ENCODE measurements at places on chromosomes 3 and 15.

DNA sequence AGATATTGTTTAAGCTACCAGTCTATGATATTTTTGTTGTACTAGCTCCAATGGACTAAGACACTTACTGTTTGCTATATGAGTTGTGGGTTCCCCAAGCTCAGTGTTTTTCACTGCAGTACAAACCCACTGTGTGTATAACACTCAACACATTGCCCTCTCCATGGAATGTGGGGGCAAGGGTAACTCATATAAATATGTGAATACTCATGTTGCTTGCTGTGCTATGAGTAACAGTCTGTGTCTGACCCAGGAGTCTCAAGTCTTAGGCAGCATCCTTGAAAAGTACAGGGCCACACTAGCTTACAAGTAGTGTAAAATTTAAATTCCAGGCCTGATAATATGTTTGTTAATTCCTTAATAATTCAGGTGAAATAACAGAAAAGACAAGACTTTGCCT, 22.5 kb upstream of the CNTN3 start:
- peak; percentile 15 for DNase-seq

GRCh38 chr15:29696950-29697738, 125.1 kb downstream of the TJP1 start:
- DNase-seq: no peak

DNA sequence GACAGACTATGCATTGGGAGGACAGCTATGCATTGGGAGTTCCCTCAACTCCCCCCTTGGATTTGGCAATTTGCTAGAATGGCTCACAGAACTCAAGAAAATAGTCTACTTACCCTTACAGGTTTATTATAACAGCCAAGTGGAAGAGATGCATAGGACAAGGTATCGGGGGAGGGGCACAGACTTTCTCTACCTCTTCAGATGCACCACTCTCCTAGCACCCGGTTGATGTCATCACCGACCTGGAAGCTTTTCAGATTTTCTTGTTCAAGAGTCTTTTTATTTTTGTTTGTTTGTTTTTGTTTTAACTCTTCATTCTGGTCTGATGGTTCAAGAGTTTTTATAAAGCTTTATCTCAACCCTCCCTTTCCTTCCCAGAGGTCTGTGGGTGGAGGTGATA, 20.7 kb upstream of the ADAMTS9 start:
- DNase-seq: no peak

DNA sequence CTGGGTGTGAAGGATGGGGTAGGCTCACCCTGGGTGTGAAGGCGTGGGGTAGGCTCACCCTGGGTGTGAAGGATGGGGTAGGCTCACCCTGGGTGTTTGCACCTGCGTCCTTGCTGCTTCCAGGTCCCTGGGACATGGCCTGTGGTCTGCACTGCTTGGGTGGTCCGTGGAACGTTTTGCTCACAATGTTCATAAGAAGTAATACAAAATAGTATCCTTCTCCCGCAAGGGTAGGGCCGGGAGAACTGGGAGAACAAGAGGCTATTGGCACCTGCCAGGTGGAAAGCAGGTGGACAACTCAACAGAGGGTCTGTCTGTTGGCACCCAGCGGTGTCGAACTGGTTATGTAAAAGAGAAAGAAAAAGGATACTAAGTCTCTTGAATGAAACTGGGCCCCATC, 17.0 kb upstream of the PCSK6 start:
- no peak for DNase-seq

- no peak for DNase-seq
Measured at GRCh38 chr15:43913941-43914340, 87.1 kb downstream of the WDR76 start.

GRCh38 chr3:14439501-14440167, 37.2 kb downstream of the SLC6A6 start:
- peak; percentile 30 for DNase-seq

DNA sequence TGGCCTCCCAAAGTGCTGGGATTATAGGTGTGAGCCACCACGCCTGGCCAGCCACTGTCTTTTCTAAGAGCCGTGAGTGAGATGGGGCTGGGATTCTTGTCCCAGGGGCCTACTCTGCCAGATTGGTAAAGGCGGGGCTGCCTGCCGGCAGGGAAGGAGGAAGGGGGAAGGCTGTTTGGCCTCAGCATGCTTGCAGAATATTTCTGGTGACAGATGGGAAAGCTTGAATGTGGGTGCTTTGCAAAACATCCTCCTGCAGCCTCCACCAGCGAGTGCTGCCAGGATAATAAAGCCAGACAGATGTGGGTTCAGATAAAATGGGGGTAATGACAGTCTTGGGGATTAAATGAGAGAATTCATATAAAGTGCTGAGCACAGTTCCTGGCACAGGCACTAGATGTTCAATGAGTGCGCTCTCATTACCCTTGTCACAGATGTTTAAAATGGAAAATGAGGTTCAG, 19.8 kb upstream of the ACOX2 start:
- no peak for DNase-seq

GRCh38 chr3:43995547-43996378, 245.9 kb upstream of the TOPAZ1 start:
- DNase-seq: no peak

- DNase-seq: no peak
Measured at GRCh38 chr3:58116161-58116955, 94.4 kb downstream of the DNASE1L3 start.

DNA sequence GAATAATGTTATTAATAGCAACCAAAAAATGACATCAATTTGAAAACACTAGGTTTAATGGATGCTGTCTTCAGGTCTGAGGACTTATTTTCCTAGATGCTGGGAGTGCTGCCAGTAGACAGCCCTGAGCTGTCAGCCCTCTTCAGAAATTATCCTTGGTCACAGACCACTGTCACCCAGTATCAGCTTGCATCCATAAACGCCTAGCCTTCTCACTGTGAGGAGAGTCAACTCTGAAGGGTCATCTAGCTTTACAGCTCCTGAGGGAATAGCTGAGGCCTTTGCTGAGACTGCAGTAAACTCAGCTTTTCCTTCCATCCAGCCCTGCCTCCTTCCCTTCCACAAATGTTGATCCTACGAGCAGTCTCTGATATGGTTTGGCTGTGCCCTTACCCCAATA, 19.4 kb upstream of the MNS1 start:
- DNase-seq: no peak

- DNase-seq: no peak
Measured at GRCh38 chr3:78174821-78175220, 1134.9 kb downstream of the ROBO2 start.

- DNase-seq: no peak
Measured at GRCh38 chr3:46926447-46926846, 48.9 kb downstream of the PTH1R start.

- DNase-seq: no peak
Measured at GRCh38 chr3:45590822-45591546, 3.6 kb upstream of the LIMD1 start.

- DNase-seq: no peak
Measured at GRCh38 chr3:156483002-156483401, 71.9 kb downstream of the SSR3 start.

- peak; percentile 5 for DNase-seq
Measured at GRCh38 chr3:63656786-63657185, 4.3 kb downstream of the SNTN start.

- DNase-seq: no peak
Measured at GRCh38 chr15:47395076-47395475, 322.2 kb upstream of the SEMA6D start.

- DNase-seq: peak; percentile 90
Measured at GRCh38 chr3:49133226-49133951, 539 bp upstream of the LAMB2 start.

- no peak for DNase-seq
Measured at GRCh38 chr3:1117843-1118473, 25.1 kb downstream of the CNTN6 start.

GRCh38 chr3:139689122-139689521, 11.3 kb upstream of the NMNAT3 start:
- DNase-seq: no peak

DNA sequence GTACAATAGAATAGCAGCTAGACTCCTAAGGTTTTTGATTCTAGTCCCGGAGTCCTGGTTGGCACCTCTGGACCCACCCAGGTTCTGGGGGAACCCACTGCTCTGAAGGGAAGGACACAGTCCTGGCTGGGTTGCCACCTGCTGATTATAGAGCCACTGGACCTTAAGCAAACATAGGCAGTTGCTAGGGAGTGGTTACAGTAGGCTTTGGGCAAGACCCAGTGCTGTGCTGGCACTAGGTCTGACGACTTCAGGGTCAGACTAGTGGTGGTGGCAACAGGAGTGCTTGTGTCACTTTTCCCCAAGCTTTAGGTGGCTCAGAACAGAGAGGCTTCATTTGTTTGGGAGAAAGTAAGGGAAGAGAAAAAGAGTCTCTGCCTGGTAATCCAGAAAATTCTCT, 109.8 kb upstream of the C3orf80 start:
- DNase-seq: no peak

GRCh38 chr3:181086011-181086410, 96.5 kb upstream of the DNAJC19 start:
- no peak for DNase-seq

GRCh38 chr3:154428286-154429206, 1.4 kb downstream of the GPR149 start:
- peak; percentile 6 for DNase-seq

DNA sequence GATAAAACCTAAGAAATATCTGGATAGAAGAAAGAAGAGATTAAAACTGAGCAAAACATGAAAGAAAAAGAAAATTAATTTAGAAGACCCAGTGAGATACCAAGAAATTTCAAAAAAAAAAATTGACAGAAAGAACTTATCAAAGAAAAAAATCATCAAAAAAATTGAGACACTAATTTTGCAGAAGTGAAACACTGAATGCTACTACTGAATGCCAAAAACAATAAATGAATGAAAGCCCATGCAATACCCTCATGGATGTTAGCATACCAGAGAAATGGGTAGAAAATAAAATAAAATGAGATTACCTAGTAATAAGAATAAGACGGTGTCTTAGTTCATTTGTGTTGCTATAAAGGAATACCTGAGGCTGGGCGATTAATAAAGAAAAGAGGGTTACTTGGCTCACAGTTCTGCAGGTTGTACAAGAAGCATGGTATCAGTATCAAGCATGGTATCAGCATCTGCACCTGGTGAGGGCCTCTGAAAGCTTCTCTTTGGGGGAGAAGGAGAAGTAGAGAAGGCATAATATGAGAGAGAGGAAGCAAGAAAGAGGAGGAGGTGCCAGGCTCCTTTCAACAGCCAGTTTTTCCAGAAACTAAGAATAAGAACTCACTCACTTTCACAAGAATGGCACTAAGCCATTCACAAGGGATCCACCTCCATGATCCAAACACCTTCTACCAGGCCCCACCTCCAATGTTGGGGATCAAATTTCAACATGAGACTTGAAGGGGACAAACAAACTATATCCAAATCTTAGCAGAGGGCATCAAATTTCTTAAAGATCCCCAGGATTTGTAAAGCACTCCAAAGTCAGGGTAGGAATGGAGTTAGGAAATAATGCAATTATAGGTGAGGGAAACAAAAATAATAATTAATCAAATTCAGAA, 73.2 kb downstream of the BTLA start:
- DNase-seq: no peak

GRCh38 chr3:60427109-60427508, 824.1 kb downstream of the FHIT start:
- no peak for DNase-seq

- DNase-seq: no peak
Measured at GRCh38 chr3:82085356-82085755, 323.9 kb upstream of the GBE1 start.

DNA sequence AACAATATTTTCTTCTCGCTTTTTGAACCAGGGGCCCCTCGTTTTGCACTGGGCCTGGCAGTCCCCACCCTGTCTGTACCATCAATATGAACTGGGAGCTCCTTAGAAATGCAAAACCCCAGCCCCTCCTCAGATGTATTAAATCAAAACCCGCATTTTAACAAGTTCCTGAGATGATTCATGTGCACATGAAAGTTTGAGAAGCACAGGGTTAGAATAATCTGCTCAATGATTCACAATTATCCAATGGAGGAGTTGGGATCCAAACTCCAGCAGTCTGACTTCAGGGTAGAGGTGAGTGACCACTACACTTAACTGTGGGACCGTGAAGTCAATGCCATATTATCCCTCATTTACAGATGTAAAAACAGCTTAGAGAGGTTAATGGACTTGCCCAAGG, 256.4 kb downstream of the IGSF11 start:
- DNase-seq: no peak

- no peak for DNase-seq
Measured at GRCh38 chr15:68654786-68655560, 76.2 kb downstream of the CORO2B start.

DNA sequence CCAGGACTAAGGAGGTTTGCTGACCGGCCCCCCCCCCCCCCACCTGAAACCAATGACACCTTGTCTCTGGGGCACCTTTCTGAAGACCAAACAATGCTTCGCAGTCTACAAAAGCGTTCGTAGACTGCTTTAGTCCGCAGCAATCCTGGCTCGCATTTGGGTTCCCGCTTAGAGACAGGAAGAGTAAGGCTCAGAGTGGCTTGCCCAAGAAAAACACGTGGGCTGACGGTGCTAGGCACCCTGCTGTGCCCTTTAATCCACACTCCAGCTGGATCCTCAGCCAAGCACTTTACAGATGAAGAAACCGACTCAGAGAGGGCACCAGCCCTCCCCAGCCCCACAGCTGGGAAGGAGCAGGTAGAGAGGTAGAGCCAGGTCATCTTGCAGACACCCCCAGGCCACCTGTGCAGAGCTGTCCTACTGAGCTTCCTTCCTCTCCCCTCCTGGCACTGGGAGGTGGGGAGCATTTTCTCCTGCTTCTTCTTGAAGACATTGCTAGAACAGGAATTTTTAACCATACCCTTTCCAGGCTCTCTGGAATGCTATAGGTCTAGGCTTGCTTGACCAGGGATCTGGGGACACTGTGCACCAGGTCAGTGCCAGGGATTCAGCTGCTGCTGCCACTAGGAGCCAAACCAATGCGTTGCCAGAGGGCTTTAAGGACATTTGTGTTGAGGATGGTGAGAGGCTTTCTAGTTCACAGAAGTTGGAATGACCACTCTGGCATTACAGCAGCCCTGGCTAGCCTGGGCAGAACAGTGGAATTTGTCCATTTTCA, 1.0 kb upstream of the KLF15 start:
- no peak for DNase-seq

- no peak for DNase-seq
Measured at GRCh38 chr3:139239550-139239949, 104.3 kb upstream of the MRPS22 start.

DNA sequence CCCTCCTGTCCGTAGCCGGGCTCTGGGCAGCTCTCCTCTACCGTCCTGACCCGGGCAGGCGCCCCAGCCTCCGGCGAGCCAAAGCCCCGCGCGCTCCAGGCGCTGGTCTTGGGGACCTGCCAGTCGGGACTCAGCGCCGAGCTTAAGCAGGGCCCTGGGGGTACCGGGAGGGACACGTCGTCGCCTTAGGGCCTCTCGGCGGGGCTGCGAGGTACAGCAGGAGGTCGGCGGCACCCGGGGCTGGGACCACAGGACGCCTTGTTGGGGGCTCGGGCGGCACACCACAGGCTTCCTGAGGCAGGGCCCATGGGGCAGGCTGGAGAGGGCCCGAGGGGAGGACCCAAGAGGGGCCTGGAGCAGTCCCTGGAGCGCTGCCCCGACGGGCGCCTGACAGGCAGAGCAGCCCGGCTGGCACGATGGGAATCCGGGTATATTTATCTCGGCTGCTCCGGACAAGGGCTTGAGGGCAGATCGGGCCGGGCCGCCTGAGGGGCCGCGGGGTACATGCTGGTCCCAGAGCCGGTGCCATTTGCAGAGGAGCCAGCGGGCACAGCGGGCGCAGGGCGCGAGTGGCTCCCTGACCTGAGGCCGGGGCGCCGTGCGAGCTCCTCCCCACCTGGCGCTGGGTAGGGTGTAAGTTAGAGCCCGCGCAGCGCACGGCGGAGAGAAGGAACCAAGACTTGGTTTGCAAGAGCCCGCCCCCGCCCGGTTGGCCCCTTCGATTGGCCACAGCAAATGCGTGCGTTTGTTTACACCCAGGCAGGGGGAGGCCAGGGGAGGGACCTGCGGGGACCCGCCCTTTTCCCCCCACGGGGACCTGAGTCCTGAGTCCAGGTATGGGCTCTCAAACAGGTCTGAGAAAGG, 574 bp downstream of the SLC38A3 start:
- DNase-seq: no peak

All from AG08396 (cell line).